Activated CD8-positive, alpha-beta memory T cell treated with anti-CD3 and anti-CD28 coated beads, Interleukin-2, amount 50 U/mL, for 48 hours (primary cell): ENCODE measurements at places on chromosomes 11 and 22.
A peak's percentile ranks its signal among the peaks of the same experiment; 100 is the strongest.

DNA sequence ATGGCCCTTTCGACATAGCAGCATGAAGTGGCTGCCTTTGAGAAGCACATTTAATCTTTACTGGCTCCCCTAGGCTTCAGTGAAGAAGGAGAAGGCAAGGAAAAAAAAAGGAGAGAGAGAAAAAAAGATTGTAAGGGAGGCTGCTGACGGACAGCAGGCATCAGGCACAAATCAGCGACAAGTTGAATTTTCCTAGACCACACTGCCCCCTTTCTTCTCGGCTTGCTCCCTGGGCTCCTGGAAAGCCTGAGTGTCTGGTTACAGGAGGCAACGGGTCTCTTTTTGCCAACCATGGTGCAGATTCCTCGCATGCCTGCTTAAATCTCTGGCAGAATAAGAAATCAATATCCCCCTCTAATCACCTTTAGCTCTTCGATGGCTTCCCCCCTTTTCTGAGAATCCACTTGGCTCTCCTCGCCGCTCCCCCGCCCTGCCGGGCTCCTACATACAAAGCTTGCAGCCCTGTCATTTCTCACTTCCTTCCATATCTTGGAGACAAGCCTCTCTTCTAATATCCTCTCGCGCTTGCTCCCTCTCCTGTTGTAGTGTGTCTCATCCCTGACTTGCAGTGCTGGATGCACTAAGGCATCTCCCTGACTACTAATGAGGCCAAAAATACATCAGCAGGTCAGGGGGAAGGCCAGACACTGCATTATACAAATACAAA is 14.3 kb downstream of the BLID start:
- no peak for DNase-seq

- DNase-seq = no peak
Observed at GRCh38 chr11:70278994-70279393, 8.5 kb downstream of the PPFIA1 start.

DNA sequence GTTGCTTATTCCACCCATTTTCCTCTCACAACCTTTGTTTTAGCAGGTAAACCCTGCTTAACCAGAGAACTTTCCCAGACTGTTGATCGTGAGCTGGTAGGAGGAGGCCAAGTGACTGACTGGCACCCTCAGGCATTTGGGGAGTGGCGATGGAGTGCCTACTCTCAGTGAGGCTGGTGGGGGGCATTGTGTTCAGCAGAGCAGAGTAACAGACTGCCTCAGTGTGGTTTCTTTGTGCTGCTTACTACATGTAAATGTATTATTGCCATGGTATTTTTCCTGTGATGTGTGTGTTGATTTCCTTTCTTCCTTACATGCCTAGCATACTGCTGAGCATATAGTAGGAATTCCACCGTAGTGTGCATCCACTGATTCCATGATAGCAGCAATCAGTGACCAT is 2.6 kb downstream of the MARK2 start:
- no peak for DNase-seq

DNA sequence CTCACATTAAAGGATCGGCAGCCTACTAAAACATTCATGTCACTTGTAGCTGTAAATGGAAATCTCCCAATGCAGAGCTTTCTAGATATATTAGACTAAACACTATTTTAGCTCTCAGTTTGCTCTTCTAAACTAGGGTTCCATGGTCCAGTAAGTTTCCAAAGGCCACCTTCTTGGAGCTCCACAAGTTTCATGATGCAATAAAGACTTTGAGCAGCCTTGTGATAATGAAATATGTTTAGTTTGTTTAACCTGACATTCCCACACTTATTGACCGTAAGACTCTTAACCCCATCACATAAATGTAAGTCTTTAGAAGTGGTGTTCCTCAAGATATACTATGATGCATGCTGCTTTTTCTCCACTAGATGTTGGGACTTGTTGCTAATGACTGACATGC is 87.7 kb downstream of the TRIM44 start:
- DNase-seq = no peak

DNA sequence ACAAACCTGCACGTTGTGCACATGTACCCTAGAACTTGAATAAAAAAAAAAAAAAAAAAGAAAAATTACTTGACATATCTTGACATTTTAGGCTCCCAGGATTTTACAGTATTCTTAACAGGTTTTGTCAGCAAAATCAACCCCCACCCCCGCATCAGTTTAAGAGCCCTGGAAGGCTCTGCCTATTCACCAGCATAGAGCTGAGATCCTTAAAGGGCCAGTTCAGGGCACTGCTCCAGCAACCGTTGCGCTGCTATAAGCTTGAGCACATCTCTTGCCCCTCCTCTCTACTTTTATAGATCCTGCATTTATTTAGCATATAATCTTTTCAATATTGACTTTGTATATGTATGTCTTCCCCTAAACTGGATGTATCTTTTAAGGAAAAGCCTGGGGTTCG is 697 bp upstream of the PAFAH1B2 start:
- peak; percentile 58 for DNase-seq

DNA sequence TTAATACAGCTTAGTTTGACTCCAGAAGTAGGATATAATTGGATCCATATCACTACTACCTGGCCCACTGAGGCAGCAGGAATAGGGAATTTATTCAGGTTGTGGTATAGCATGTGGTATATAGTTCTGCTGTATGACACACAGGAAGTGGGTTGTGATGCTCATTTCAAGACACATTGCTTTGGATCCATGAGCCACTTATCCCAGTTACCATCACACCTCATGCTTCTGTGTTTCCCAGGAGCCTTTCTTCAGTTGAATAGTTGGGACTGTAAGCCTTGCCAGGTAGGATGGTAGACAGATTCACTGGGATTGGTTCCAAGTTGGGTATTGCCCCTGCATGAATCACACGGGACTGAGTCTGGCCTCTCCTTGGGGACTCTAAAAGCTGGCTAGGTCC is 9.9 kb upstream of the SLC37A2 start:
- no peak for DNase-seq

DNA sequence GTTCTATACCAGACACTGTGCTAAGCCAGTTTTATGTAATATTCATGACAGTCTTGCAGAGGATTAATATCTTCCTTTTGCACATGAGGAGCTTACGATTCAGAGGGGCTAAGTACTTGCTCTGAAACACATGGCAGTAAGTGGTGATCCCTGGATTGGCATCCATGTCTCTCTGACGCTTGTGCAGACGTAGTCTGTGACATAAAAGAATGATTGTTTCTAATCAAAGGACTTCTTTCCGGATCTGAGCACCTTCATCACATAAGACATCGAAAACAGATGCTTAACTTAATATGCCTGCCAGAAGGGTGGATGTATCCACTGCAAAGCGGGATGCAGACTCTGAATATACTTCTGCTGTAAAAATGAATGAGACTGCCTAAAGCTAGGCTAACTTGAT is 74.8 kb downstream of the ARHGAP42 start:
- DNase-seq = no peak

- DNase-seq = no peak
Observed at GRCh38 chr11:119717839-119718534, 11.0 kb downstream of the NECTIN1 start.

- no peak for DNase-seq
Observed at GRCh38 chr11:8873741-8874405, 37.1 kb upstream of the AKIP1 start.

GRCh38 chr11:123318623-123319022 is 111.4 kb upstream of the GRAMD1B start:
- no peak for DNase-seq

DNA sequence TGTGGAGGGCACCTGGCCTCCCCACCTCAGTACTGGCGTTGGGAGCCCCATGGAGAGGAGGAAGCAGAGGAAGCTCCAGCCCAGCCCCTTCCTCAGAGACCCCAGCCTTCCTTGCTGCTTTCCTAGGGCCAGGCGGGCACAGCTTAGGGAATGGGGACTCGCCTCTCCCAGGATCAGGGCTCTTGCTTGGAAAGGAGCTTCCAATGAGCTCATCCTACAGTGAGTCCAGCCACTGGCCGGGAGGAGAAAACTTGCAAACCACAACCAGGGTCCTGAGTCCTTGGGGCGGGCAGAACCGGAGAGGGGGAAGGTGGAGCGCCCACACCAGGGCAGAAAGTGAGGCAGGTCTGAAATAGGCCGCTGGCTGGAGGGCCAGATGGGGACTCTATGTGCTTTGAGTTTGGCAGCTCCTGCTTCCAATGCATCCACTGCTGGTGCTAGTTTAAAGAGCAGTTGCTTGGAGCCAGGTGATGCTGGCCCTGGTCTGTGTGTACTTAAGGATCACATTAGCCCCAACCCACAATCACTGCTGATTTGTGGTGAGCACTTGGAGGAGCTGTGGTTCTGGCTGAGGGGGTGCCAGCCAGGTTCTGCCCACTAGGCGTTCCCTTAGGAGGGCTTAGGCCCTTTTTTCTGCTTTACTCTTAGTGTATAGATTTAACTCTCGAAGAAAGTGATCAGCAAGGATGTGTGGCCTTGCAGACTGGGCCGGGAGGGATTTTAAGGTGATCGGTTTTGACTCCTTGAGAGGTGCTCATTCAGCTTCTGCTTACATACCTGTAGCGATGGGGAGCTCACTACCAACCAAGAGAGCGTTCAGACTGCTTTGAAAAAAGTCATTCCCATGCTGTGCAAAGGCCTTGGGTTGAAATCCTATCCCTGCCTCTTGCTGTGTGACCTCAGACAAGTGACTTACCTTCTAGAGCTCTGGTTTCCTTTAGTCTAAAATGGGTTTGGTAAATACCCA is 81.9 kb downstream of the TP53I11 start:
- no peak for DNase-seq

DNA sequence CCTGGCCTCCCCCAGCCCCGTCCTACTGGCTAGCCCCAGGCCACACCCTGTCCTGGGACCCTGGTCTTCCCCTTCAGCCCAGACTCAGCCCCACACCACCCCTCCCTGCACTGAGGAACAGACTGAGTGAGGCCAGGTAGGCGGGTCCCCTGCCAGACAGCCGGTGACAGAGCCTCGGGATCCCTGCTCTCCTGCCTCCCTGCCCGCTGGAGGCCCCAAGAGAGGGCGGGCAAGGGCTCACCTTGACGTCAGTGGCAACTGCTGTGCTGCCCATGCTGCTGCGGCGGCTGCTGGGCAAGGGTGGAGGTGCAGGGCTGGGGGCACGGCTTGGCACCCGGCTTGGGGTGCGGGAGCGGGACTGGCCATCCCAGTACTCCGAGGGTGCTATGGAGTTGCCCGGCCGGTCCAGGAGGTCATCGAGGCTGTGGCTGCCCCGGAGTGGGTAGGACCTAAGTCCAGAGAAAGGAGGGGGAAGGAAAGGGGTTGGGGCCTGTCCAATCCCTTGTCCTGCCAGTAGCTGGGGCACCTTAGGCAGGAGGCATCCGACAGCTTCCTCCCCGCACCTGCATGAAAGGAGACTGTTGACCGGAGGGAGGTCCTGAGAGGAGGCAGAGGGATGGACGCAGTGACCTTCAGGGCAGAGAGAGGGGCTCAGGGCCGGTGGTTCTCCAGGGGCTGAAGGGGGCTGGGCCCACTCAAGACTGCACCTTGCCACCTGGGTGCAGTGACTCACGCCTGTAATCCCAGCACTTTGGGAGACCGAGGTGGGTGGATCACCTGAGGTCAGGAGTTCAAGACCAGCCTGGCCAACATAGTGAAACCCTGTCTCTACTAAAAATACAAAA is 2.2 kb upstream of the SLC16A8 start:
- no peak for DNase-seq

DNA sequence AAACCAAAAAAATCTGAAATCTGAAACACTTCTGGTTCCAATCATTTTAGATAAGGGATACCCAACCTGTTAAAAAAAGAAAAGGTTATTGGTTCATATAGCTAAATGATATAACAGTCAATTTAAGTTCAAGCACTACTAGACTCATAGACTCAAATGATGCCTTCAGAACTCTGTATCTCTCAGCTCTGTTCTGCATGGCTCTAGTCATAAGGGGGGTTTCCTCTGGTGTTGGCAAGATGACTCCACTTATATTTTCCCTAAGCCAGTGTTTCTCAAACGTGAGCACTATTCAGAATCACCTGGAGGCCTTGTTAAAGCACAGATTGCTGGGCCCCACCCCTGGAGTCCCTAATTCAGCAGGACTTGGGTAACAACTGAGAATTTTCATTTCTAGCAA is 11.5 kb upstream of the RRAS2 start:
- DNase-seq = no peak

- DNase-seq = peak; percentile 82
Observed at GRCh38 chr11:85752890-85753581, 57.9 kb downstream of the SYTL2 start.

- DNase-seq = no peak
Observed at GRCh38 chr22:30212363-30212995, 34.1 kb downstream of the LIF start.
